ENCODE measurements at places on chromosomes 4 and X.

DNA sequence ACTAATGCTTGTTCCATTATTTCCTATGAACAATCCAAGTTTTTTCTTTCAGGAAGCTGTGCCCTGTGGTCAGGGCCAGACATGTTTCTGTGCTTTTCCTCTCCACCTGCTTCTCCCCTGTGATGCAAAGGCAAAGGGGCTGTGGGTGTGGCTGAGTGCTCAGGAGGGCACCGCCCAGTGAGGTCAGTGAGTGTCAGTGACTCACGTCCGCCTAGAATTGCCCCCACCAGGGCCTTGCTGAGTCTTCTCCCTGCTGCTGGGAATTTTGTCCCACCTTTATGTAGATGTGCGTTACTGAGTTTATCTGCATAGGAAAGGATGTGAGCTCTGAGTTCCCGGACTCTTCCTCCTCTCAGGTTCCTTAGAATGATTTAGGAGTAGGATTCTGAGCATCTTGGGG lies 283.2 kb downstream of the DCHS2 start:
- no peak for DNase-seq

GRCh38 chr4:108559068-108559793 lies 61.1 kb upstream of the RPL34 start:
- DNase-seq, result no peak

DNA sequence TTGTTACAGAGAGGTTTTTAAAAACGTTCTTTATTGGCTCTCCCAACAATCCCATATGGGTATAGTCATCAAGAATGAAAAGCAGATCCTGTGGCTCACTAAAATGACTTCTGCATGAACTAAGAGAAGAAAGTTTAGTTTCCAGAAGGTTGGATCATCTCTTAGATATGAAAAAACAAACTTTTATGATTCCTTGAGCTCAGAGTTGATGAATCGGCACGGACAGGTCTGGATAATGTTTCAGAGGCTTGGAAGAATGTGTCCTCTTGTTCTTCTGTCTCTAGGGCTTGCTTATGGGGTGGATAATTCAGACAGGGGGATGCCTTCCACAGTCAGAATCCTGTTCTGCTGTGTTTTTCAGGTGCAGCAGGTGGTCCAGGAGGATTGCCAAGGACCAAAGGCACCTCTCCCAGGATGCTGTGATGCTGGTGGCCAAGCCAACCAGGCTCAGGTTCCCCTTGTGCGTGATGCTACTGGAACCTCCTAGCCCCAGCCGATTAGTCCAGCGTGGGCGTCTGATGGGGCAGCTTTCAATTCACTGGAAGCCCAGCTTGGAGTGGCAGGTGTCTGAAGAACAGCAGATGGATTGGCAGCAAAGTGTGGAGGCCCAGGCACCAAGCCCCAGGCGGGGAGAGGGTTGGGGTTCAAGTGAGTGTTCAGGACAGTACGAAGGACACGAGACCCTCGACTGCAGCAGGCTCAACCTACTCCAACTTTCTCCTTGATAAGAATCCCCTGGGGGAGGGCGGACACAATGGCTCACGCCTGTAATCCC lies 30.3 kb downstream of the CCKAR start:
- no peak for DNase-seq

GRCh38 chrX:41333744-41334362 lies at the start of gene DDX3X:
TSS of gene DDX3X (plus strand) at chrX:41334162. CDS start at chrX:41334253, 91 bp downstream.
- DNase-seq, result peak; percentile 60

- DNase-seq, result no peak
These were observed 107.6 kb upstream of the SMIM10 start for GRCh38 chrX:134883137-134883700.

DNA sequence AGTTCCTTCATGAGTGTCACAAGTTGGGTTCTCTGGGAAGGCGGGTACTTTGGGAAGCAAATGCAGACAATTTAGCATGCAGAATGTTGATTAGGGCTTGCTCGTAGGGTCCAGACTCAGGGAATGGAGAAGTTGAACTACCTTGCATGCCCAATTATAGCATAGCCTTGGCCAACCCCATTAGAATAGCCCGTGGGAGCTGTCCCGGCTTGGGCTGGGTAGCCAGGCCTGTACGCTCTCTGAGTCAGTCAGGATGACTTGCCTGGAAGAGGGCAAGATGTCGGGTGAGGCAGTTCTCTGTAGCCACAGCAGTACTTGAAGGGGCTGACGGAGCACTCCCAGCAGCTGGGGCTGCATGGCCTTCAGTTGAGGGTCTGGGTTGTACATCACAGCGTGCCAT lies 19.5 kb downstream of the KIAA0232 start:
- DNase-seq, result no peak

DNA sequence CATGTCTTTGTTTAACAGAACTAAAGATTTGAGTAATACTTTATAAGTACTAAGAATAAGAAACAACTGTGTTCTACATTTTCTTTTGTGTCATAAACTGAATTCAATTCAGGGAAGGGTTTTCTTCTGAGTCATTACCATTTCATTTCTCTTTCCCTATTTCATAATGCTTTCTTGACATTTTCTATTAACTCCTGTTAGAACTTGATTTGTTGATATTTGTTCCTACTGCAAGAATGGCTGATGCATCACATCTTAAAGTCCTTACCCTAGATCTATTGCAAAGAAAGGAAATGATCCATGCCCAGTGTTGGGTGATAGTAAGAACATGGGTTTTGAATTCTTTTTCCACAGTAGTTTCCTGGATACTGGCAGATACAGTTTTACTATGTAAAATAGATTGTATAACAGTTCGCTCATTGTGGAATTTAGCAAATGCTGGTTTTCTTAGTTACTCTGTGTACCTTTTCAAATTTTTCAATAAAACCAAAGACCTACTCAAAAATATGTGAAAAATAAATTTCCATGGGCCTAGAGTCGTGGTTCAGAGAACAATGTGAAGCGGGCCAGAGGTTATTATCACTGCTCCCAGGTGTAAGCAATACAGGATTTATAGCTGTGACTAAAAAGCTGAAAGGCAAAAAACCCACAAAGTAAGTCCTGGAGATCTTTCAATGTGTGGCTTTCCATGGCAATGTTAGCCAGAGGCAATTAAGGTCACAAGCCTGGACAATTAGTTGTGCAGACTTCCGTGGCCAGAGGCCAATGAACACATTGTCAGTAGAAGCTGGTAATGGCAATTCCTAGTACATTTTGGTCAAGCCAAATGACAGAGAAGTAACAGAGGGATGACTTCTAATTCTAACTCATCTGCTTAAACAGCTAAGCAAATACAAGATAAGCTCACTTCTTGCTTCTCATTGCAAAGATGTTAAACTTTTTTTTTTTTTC lies 127.3 kb upstream of the FAT4 start:
- peak; percentile 84 for DNase-seq
